ENCODE measurements at places on chromosomes 2 and 18.

- peaks cover 2% of the 10 kb centered on the region for H3K36me3 ChIP-seq
- no peaks in the 10 kb centered on the region for H3K27me3 ChIP-seq
- DNase-seq, result no peak
- no peak overlapping the region for H3K27ac ChIP-seq
- H3K4me1 ChIP-seq, result peaks cover 37% of the 10 kb centered on the region
Observed at GRCh38 chr2:157902692-157903091, 26.6 kb upstream of the ACVR1 start.

GRCh38 chr2:33573657-33574056 lies 25.4 kb downstream of the FAM98A start:
- no peaks in the 10 kb centered on the region for H3K36me3 ChIP-seq
- no peak for DNase-seq
- H3K4me3 ChIP-seq, result no peak overlapping the region
- no peaks in the 10 kb centered on the region for H3K27me3 ChIP-seq
- H3K27ac ChIP-seq, result no peak overlapping the region

DNA sequence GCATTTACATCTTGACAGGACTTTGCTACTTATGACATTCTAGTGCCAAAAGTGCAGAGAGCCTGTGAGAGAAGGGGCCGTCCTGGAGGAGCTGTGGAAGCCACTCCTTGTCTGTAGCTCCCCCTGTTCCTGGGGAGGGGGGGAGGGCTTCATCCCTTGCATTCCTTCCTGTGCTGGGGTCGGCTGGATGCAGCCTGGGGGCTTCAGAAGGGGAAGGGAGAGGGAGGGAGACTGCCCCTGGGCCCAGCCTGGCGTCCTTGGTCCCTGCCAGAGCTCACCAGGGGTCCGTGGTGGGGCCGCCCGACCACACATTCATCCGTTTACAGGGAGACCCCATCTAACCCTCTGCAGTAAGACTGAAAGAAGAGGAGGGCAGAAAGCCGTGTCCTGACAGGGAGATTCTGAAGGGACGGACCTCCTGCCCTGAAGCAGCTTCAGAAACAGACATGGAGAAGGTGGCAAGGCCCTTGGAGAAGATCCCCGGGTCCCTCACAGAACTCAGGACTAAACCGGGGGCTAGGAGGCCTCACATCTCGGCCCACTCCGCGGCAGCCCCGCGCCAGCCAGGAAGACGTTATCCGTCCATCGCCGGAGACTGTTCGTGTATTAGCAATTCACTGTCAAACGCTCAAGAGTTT lies 258.3 kb upstream of the SALL3 start:
- no peak for DNase-seq
- no peaks in the 10 kb centered on the region for H3K4me1 ChIP-seq
- no peak overlapping the region for H3K27ac ChIP-seq
- H3K36me3 ChIP-seq, result no peaks in the 10 kb centered on the region
- peaks cover 12% of the 10 kb centered on the region for H3K27me3 ChIP-seq
- no peak overlapping the region for H3K4me3 ChIP-seq

DNA sequence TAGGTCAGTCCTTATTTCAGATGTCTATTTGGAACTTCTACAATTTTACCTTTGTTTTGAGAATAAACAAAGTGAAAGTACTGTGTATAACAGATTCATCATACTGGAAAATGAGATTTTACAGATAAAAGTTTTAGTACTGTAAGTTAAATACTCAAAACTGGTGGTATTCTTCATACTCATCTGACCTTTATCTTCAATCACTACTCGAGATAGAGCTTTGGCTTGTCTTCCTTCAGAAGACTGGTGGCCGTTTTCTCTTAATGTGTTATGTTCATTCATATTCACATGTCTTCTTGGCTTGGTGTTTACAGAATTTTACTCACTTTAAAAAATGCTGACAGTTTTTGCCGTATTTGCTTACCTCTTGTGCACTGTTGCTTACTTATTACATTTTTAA lies 2.1 kb downstream of the SPOPL start:
- H3K27me3 ChIP-seq, result no peaks in the 10 kb centered on the region
- peaks cover 9% of the 10 kb centered on the region for H3K36me3 ChIP-seq
- H3K4me1 ChIP-seq, result peaks cover 48% of the 10 kb centered on the region
- H3K27ac ChIP-seq, result peak overlapping the region; percentile 95

GRCh38 chr18:67581178-67581577 lies 64.7 kb upstream of the DSEL start:
- DNase-seq, result no peak
- no peak overlapping the region for H3K4me3 ChIP-seq
- H3K27ac ChIP-seq, result no peak overlapping the region
- H3K27me3 ChIP-seq, result peaks cover 13% of the 10 kb centered on the region

DNA sequence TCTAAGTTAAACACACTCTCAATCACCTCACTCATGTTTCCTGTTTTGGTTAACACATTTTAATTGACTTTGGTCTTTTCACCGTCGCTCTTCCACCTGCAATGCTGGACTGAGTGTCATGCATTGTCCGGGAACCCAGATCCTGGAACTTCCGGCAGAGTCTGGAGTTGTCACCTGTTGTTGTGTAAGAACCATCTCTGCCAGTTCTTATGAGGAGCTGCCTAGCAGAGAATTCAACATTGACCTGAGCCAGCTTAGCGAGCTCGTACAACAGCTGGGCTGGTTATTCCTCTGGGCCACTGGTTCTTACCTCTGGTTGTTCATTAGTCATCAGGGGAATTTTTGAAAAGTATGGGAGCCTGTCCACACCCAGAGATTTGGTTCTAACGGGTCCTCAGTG lies 75.7 kb downstream of the BCL2L11 start:
- peak overlapping the region; percentile 12 for H3K4me3 ChIP-seq
- no peaks in the 10 kb centered on the region for H3K27me3 ChIP-seq
- H3K36me3 ChIP-seq, result no peaks in the 10 kb centered on the region
- peaks cover 37% of the 10 kb centered on the region for H3K4me1 ChIP-seq
- H3K27ac ChIP-seq, result no peak overlapping the region

DNA sequence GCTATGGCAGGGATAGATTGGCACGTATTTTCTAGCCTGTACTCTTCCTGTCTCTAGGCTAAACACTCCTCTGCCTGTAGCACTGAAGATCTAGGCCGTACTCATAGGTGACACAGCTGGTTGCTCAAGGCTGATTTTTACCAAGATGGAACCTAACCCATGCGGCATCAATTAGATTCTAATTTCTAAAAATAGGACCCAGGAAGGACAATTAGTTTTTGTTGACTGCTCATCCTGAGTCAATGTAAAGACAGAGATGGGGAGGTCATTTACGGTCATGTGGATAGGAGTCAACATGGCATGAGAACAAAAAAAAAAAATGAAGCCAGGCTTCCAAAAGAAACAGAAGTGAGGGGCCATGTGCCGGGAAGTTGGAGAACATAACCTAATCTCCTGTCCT lies 360.7 kb upstream of the ETAA1 start:
- no peak overlapping the region for H3K4me3 ChIP-seq
- H3K4me1 ChIP-seq, result no peaks in the 10 kb centered on the region

- DNase-seq, result no peak
- H3K4me3 ChIP-seq, result no peak overlapping the region
- no peaks in the 10 kb centered on the region for H3K36me3 ChIP-seq
- peaks cover 21% of the 10 kb centered on the region for H3K27me3 ChIP-seq
- no peaks in the 10 kb centered on the region for H3K4me1 ChIP-seq
Observed at GRCh38 chr2:109486711-109487535, 126.8 kb downstream of the SEPTIN10 start.

DNA sequence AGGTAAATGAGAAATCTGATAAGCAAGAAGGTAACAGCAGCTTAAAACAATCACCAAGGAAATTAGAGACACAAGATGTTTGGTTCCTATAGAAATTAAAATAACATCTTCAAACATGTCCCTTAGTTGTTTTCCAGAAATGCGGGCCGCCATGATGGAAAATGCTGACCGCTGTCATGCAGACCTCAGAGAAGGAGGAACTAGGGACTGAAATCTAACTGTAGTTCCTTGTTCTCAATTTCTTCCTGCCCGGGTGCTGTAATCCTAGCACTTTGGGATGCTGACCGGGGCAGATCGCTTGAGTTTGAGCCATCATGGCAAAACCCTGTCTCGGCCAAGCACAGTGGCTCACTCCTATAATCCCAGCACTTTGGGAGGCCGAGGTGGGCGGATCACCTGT lies 51.1 kb downstream of the TEX51 start:
- no peak for DNase-seq
- H3K27ac ChIP-seq, result no peak overlapping the region
- H3K4me1 ChIP-seq, result no peaks in the 10 kb centered on the region

GRCh38 chr2:11103984-11104793 lies 51.1 kb upstream of the SLC66A3 start:
- H3K4me3 ChIP-seq, result peak overlapping the region; percentile 69
- peaks cover 25% of the 10 kb centered on the region for H3K4me1 ChIP-seq
- peak overlapping the region; percentile 86 for H3K27ac ChIP-seq
- peaks cover 6% of the 10 kb centered on the region for H3K36me3 ChIP-seq
- DNase-seq, result peak; percentile 40
- H3K27me3 ChIP-seq, result no peaks in the 10 kb centered on the region

DNA sequence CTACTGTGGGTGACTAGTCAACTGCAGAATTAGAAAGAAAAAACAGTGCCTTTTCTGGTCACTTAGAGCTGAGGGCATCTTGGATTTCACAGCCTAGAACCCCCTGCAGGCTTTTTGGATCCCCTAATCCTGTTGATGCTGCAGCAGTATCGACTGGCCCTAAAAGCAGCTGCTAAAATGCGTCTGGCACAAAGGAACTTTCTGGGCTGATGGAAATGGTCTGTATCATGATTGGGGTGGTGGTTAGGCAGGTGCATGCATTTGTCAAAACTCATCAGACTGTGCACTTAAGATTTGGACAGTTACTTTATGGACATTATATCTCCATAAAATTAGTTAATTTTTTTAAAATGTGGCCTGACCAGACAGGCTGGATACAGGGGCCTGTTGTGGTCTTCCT lies 149.8 kb downstream of the KLHL29 start:
- H3K4me1 ChIP-seq, result peaks cover 26% of the 10 kb centered on the region
- H3K27me3 ChIP-seq, result no peaks in the 10 kb centered on the region
- H3K27ac ChIP-seq, result peak overlapping the region; percentile 61
- H3K4me3 ChIP-seq, result no peak overlapping the region
- H3K36me3 ChIP-seq, result peaks cover 4% of the 10 kb centered on the region

DNA sequence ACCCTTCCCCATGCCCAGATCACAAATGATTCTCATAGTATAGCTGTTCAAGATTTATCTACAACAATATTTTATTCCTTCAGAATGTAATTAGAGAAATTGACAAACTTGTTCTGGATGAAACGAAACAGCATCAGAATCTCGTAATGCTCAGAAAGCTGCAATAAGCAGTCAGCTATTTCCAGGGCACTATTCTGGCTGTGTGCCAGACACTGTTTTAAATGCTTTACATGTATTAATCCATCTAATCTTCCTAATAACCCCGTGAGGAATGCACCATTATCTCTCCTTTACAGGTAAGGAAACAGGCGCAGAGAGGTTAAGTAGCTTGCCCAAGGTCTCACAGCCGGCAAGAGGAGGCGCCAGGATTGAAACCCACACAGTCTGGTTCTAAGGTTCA lies 10.1 kb upstream of the LYPD6B start:
- H3K36me3 ChIP-seq, result no peaks in the 10 kb centered on the region
- DNase-seq, result no peak
- peaks cover 64% of the 10 kb centered on the region for H3K27me3 ChIP-seq
- H3K4me1 ChIP-seq, result no peaks in the 10 kb centered on the region

DNA sequence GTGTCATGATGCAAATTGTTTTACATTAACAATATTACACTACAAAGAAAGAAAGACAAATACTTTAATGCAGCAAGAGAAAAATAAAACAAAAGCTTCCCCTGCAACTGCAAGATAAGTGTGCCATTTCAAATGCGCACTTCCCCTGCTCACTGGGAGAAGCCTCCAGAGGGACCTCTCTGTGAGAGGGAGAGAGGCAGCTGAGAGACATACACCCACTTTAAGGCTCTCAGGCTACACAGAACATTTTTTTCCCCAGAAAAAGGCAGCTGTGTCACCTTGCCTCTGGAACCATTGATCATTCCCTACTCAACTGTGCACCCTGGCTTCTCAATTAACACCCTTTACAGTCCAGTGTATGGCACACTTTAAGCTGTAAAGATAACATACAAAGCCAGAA lies 75.2 kb downstream of the DPP4 start:
- no peaks in the 10 kb centered on the region for H3K27me3 ChIP-seq
- H3K36me3 ChIP-seq, result peaks cover 1% of the 10 kb centered on the region
- H3K4me3 ChIP-seq, result no peak overlapping the region
- peaks cover 29% of the 10 kb centered on the region for H3K4me1 ChIP-seq

- H3K27ac ChIP-seq, result peak overlapping the region; percentile 32
- H3K36me3 ChIP-seq, result peaks cover 8% of the 10 kb centered on the region
- no peaks in the 10 kb centered on the region for H3K27me3 ChIP-seq
- H3K4me3 ChIP-seq, result peak overlapping the region; percentile 63
- no peak for DNase-seq
Observed at GRCh38 chr2:6917761-6918421, 679 bp downstream of the RNF144A start.

- peaks cover 71% of the 10 kb centered on the region for H3K27me3 ChIP-seq
- H3K4me1 ChIP-seq, result no peaks in the 10 kb centered on the region
- no peaks in the 10 kb centered on the region for H3K36me3 ChIP-seq
- DNase-seq, result no peak
- H3K27ac ChIP-seq, result no peak overlapping the region
- no peak overlapping the region for H3K4me3 ChIP-seq
Observed at GRCh38 chr2:47211497-47212011, 56.4 kb upstream of the STPG4 start.

DNA sequence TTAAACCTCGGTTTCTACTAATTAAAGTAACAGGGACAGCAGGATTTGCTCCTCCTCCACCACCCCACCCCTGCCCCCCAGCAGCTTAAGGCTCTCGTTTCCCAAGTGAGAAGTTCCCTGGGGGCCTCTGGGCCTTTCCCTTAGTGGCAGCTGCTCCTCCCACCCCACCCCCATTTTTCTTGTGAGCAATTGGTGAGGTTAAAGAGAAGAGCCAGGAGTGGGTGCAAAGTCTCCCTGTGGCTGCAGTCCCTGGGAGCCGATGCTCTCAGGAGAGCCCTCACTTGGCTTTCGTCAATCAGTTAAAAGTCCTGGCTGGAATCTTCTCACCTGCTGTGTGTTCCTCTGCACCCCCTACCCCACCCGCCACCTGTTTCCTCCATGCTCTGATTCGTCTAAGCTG lies 48.7 kb upstream of the AGAP1 start:
- H3K27me3 ChIP-seq, result peaks cover 17% of the 10 kb centered on the region
- no peak overlapping the region for H3K4me3 ChIP-seq
- H3K27ac ChIP-seq, result no peak overlapping the region
- no peaks in the 10 kb centered on the region for H3K4me1 ChIP-seq
- no peak for DNase-seq

- H3K4me3 ChIP-seq, result peak overlapping the region; percentile 56
- DNase-seq, result peak; percentile 33
- H3K27me3 ChIP-seq, result no peaks in the 10 kb centered on the region
- peaks cover 4% of the 10 kb centered on the region for H3K36me3 ChIP-seq
- H3K4me1 ChIP-seq, result peaks cover 43% of the 10 kb centered on the region
- peak overlapping the region; percentile 82 for H3K27ac ChIP-seq
Observed at GRCh38 chr18:63098018-63098981, 221.3 kb downstream of the BCL2 start.

- H3K4me3 ChIP-seq, result no peak overlapping the region
- peaks cover 9% of the 10 kb centered on the region for H3K27me3 ChIP-seq
- DNase-seq, result no peak
- H3K36me3 ChIP-seq, result no peaks in the 10 kb centered on the region
Observed at GRCh38 chr2:204576362-204576979, 31.2 kb downstream of the PARD3B start.
